Hematopoietic multipotent progenitor cell treated with erythropoietin and hydrocortisone succinate and interleukin-3 and kit ligand, for 8 days (in vitro differentiated cells): ENCODE measurements at places on chromosomes 3 and 15.

DNA sequence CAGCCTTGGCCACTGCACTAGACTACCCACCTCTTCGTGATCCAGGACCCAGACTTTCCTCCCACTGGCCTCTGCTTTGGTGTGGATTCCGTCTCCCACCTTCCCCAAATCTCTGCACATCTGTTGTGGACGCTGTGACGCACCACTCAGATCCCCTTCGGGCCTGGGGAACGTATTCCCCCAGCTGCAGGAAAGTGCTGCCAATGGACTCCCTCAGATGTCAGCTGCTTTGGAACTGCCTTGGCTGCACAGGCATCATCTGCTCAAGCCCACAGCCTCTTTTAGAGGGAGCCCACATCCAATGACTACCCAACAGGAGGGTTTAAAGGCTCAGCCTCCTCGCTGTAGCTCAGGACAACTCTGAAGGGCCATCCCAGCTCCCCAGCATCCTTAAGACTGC is 134.2 kb upstream of the RAD18 start:
- DNase-seq, result no peak

- no peak for DNase-seq
Measured at GRCh38 chr15:26875476-26875850, 8.6 kb downstream of the GABRA5 start.

DNA sequence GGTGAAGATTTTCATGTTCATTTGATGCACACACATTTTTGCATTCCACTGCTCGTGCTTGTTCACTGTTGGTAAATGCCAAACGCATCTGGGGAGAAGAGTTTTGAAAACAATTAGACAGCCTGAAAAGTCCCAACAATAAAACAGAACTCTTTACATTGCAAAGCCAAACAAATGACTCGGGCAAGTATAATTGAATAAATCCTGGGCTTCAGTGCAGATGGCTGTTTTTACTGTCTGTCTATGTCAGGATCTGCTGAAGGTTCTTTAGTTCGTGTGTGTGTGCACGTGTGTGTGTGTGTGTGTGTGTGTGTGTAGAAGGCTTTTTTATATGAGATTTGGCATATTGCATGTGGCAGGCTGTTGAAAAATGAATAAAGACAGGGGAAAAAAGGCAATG is 277.5 kb upstream of the CDIN1 start:
- no peak for DNase-seq

- no peak for DNase-seq
Measured at GRCh38 chr3:11410564-11410963, 138.4 kb downstream of the ATG7 start.

DNA sequence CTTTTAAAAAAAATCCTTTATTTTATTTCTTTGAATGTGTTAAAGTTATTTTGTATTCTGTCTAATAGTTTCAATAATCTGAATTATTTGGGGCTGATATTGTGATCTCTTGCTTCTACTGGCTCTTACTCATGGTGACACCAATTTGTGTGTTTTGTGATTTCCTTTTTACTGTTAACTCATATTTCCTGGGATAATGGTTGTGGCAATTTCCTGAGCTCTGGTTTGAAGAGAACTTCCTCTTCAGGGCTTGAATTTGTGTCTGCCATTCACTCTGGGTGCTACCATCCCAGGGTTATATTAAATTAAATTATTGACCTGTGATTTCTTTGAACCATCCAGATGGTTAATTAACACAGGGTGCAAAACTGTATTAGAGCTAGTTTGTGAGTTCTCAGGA is 60.4 kb upstream of the RNF7 start:
- DNase-seq, result no peak

DNA sequence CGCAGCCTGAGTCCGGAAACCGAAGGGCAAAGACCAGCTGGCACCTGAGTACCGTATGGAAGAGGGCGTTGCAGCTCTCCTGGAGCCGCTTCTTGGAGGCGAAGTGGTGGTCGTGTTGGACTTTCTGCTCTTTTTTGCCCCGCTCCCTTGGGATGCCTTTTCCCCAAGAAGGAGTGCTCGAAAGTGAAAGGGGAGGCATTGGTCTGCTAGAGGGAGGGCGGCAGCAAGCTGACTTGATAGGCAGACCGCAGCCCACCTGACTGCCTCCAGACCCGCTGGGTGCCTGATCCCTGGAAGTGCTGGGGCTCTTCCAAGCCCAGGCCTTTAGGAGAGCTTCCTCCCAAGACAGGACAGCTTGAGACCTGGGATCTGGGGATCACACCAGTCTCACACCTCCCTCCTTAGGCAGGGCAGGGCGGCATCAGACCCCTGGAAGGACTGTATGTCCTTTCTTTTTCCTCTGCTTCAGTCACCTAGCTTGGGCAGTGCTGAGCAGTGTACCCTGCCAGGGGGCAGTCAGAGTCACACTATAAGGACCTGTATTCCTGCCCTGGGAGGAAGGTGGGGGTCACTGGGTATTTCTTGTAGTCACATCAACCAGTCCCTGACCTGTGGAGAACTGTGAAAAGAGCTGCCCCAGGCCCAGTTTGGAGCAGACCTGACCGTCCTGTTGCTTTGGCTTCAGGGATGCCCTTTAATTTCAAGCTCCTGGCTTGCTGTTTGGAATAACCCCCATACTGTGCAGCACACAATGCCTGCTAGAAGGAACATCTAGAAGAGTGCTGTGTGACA is 2.1 kb downstream of the ACVR2B start:
- DNase-seq, result peak; percentile 4

DNA sequence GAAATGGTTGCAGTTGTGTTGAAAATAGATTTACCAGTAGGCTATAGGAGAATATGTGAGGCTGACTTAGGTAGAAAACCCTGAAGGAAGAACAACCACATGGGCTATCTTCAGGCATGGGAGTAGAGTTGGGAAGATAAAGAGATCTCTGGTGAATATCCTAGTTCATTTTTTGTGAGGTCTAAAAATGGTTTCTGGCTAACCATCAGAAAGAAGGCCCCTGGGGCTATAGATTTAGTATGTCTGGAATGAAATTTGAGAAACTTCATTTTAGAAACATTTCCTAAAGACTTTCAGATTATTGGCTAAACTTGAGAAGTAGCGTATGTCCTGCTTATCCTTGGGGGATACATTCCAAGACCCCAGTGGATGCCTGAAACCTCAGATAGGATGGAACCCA is 148.2 kb downstream of the NAALADL2 start:
- no peak for DNase-seq

DNA sequence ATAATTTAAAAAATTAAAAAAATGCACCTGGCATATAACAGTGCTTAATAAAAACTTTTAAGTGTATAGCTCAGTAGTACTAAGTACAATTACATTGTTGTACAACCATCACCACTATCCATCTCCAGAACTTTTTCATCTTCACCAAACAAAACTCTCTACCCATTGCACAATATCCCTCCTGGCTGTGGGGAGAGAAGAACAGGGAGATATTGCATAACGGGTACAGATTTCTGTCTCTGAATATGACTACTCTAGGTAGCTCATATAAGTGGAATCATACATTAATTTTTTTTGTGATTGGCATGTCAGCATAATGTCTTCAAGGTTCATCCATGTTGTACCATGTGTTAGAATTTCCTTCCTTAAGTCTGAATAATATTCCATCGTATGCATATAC is 91.0 kb upstream of the PLAAT1 start:
- no peak for DNase-seq

- DNase-seq, result no peak
Measured at GRCh38 chr15:82979726-82980125, 6.3 kb upstream of the RAMAC start.

DNA sequence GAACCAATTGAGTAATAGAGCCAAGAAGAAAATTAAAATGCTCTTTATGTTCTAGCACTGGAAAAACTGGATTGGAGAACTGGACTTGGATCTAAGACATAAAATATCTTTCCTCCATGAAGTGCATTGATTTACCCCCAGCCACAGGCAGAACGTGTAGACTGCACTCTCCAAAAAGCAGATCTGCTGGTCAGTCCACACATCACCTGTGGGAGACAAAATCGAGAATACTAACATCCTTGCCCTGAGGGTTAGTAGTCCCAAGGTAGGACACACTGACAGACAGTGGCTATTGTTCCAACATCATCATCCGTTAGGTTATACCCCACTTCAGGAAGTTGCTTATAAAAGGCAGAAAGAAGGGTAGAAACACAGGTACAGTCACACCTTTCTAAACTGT is 257.1 kb upstream of the STT3B start:
- no peak for DNase-seq

- peak; percentile 6 for DNase-seq
Measured at GRCh38 chr3:12139111-12139511, 19.6 kb downstream of the TIMP4 start.

- no peak for DNase-seq
Measured at GRCh38 chr15:49387471-49387870, 35.6 kb upstream of the FGF7 start.

DNA sequence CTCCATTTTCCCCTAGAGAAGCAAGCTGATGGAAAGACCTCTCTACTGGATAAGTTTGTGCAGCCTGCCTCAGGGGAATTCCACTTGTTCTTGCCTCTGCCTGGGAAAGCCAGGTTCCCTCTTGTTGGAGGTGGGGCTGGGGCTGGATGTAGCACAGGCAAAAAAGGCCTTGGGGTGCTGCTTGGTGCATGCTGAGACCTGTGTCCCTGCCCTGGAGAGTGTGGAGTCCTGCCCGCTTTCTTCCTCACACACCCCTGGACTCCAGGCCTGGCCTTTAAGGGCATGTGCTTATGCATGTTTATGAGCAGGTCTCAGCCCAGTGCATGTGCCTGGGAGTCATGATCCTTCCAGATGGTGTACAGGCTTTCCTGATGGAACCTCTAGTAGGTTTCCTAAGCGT is 23.5 kb upstream of the JMJD7 start:
- DNase-seq, result no peak

DNA sequence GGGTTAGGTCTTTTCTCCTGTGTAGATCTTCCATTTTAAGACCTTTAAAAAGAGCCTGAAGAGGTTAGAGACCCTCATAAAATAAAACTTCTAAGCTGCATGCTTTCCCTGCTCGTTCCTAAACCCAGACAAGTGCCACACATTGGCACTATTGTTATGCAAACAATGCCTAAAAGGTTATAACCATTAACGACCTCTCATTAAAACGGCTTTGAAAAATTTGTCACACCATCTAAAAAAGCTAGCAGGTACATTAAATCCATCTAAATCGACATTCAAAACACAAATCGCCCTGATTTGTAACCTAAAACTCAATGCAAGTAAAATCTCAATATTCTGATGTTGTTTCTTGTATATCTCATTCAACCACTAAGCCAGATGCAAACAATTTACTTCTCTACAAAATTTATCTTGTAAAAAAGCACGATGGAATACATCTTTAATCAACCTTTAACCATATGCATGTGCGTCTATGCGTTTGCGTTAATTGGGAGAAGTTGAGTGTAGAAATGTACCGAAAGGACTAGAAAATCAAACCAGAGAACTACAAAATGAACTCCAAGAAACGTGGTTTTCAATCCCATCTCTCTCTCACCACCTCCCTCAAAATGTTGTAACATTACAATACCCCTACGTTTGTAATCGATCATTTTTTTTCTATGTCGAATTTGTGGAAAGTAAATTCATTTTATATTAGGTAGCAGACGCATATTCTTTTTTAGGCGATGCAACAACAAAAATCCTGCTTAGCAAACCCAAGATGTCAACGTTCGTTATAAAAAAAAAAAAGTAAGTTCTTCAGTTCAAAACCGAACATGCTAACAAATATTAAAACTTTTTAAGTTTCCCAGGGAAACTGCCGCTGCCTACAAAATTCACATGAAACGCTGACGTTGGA is 1.2 kb downstream of the ALDH1A2 start:
- DNase-seq, result no peak

GRCh38 chr3:193832833-193833413 is 239.9 kb downstream of the OPA1 start:
- DNase-seq, result no peak

- no peak for DNase-seq
Measured at GRCh38 chr3:189149203-189149602, 22.6 kb upstream of the TPRG1 start.

- DNase-seq, result no peak
Measured at GRCh38 chr3:60090548-60090947, 1040.7 kb upstream of the CFAP20DC start.

DNA sequence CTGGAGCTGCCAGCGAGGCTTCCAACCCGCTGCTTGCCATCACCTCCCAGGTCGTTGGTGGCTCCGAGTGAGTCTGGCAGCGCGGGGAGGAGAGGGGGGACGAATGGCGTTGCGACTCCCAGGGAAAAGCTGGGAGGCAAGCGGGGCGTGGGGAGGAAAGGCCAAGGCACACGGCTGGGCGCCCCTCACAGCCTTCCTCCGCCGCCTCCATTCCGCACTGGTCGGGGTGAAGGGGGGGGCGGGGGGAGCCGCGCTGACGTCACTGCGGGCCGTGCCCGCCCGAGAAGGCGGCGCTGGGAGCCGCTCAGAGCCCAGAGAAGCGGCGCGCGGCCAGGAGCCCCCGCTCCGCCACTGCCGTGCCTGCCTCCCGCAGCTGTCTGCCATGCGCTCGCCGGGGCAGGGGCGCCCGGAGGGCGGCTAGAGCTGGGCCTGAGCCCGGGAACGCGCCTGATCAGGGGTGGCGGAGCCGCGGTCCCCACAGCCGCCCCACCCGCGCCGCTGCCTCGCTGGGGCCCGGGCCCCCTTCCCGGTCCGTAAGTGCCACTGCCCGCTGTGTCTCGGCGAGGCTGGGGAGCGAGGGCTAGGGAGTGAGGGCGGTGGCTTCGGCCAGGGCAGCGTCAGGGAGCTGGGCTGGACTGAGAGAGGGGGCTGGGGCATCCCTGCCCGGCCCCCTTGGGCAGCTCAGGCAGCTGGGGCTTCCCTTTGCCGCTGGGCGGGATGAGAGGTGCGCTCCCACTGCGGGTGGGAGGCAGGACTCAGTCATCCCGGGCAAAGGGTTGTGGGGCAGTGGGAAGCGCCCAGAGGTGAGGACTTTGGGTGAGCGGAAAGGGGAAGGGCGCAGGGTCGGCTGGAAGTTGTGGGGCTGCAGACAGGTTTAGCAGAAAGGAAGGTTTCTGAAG is 27.8 kb upstream of the POLG start:
- no peak for DNase-seq

DNA sequence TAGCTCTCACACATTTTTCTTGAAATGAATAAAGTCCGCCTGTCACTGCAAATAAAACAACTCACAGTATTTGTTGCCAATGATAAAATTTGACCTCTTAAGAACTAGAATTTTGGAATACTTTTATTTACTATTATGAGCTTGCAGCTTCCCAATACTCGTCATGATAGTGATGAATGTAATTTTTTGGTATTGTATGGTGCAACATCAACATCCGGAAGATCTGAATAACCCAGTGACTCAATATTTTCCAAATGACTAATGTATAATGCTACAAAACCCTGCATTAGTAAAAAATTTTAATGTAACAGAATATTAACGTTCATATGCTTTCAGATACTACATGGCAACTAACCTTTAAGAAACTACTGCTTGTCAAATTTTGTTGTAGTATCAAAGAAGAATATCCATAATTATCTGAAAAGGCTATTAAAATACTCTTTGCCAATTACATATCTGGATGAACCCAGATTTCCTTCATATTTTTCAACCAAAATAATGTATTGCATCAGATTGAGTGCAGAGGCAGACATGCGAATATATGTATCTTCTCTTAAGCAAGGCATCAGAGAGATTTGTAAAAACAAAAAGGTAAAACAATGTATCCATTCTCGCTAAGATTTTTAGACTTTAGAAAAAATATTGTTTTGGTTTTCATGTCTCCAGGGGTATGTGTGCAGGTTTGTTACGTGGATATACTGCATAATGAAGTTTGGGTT is 95.3 kb downstream of the IGF2BP2 start:
- no peak for DNase-seq
